ENCODE measurements at places on chromosomes 4 and X. TPM values are rescaled to one million over a fixed set of nuclear protein-coding genes. Genes with fewer than 3 reads are reported as not detected.

DNA sequence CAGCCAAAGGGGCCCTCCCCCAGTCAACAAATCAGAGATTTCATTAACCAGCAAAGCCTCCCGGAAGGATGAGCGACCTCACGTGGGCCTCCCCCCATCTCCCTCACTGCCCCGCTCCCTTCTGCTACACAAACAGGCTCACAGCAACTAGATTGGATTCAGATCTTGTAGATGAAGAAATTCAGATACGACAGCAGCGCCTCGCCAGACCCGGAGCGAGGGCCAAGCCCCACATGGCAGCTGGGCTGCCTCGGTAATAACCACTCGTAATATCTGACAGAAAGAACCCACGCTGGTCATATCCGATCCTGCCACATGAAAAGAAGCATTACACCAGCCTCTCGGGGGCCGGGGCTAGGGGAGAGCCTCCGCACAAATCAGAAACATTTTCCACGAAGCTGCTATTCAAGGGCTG, 581.3 kb downstream of the BCOR start:
- no peak for DNase-seq

DNA sequence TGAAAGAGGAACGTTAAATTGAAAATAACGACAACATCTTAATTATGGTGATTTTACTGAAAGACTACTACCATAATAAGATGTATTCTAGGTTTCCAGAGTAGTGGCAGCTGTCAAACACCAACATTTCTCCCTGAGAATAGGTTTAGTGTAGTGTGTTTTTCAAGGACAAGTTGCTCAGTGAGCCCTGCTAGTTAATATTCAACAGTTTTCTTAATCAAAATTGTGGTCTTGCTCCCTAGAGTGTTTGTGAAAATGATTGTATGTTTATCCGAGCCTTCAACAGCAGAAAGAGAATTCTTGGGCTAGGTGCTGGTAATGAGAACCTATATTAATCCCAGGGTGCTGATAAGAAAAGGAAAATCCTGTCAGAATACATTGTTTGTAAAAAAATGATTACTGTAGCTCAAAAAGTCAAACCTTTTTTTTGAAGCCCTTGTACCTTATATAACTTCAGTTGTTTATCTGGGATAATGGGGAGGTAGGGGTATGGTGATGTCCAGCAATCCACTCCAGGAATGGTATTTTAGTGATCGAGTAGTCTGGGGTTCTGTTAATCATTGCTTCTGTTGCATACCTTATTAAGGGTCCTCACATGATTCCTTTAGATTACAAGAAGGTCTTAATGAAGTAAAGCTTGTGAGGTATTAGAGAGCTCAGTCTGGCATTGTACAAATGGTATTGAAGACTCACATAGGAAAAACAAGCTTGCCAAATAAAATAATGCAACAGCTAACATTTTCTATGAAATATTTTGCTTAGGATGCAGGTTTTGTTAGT, 110.7 kb downstream of the CCSER1 start:
- no peak for DNase-seq

DNA sequence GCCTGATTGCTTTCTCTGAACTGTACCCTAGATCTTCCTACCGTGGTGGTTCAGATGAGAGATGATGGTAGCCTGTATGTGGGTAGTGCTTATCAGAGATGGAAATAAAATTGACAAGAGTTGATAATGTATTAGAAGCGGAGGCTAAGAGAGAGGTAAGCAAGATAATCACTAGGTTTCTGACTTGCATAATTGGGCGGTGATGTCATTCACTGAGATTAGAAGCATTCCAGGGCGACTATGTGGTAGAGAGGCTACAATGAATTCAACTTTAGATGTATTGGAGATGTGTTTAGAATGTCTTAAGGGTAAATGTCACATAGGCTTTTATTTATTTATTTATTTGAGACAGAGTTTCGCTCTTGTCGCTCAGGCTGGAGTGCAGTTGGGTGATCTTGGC, 415 bp upstream of the TENM3 start:
- DNase-seq = no peak

Gene PROM1
- 65.4 TPM for total RNA-seq

Gene SLC25A4
- total RNA-seq = 42.0 TPM
